ENCODE measurements at places on chromosomes 4 and X.

DNA sequence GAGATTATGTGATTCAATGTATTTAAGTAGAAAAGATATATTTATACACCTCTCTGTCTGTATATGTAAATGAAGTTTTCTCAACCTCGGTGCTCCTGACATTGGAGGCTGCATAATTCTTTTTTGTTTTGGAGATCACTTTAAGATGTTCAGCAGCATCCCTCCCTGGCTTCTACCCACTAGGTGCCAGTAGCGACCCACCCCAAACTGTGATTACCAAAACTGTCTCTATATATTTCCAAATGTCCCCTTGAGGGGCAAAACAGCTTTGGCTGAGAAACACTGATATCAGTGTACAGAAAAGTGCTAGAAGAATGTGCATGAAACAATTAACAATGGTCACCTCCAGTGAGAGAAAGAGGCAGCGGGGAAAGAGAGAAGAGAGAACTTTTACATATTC, 51.2 kb downstream of the DCX start:
- DNase-seq = no peak

DNA sequence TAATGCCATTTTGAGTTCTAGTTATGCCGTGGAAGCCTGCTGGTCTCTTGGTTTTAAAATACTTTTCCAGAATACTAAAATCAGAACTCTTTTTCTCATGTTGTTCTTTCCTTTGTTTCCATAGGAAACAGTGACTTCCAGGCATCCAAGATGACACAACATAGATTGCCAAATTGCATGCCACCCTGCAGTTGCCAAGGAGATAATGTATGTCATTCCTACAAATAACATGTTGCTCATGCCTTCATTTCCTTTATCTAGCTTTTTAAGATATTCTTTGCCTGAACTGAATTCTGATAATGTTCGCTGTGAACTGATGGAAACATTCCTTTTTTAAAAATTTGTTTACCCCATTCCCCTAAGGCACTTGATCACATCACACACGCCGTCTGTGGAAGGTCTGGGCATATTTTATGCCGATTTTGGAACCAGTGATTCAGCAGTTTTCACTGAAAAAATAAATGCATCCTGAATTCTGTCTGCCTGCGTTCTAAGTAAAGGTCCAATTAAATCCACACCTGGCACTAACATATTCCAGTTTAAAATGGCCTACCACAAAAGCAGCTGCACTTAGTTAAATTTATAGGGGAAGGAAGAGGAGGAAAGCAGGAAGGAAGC, 38.0 kb upstream of the COX7B2 start:
- no peak for DNase-seq

GRCh38 chrX:49710744-49711319, 15.0 kb upstream of the PAGE1 start:
- no peak for DNase-seq

GRCh38 chr4:111037591-111038360, 414.9 kb upstream of the PITX2 start:
- no peak for DNase-seq

DNA sequence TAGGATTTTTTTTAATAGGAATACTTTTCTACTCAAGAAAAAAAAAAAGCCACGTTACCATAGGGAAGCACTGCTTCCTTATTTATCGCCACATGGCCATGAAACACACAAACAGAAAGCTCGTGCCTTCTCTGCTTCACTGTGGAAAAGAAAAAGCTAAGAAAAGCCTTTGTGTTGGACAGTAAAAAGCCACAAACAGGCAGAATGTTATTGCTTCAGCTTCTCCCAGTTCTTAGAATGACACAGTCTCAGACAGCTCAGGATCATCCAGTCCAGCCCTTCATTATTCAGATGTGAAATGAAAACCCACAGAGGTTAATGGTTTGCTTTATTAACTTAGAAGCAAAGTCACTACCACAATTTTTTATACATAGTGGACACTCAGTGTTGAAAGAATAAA, 181.6 kb upstream of the NOCT start:
- DNase-seq = no peak

GRCh38 chr4:10659251-10659650, 25.3 kb downstream of the CLNK start:
- DNase-seq = no peak

DNA sequence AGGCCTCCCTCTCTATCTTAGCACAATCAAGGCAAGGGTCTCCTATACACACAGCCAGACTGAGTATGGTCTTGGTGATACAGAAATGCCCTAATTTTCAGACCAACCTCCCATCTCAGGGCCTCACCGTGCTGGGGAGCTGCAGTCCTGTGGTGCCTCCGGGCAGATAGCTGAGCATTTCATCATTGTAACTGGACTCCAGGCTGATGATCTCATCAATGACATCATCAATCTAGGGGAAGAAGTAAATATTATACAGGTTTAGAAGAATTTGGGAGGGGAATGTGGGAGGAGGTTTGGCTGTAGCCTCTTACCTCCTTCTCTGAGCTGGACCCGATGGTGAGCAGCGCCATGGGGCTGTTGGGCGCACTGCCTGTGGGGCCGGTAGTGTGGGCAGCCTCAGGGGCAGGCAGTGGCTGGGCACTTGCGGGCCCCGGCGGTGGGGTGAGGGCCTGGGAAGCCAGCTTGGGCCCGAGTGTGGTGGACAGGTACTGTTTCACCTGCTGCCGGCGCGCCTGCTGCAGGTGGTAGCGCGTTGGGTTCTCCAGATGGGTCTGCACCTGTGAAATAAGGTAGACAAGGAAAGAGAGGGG, 5.2 kb downstream of the TFE3 start:
- no peak for DNase-seq

DNA sequence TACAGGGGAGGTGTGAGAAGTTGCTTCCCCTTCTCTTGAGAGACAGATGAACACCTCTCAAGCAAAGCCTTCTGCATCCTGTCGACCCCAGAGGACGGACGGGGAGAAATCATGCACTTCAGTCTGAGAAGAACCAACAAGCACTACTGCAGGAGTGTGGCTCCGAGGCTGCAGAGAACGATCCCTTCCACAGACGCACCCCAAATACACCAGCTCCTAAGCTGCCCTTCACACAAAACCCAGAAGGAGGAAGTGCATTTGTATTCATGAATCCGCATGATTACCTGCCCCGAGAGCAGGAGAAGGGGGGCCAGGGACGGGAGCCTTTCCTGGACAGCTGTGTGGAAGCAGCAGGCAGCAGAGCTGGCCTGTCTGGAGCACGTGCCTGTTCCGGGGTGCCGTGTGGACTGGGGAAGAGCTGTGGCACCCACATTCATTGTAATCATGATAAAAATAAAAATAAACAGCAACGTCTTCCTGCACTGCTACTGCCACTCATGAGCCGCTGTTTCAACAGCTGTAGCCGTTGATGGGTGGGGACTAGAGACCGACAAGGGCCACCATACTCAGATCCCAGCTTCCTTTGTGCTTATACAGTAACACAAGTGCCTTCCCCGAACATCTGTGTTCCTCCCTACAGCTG, 42.9 kb downstream of the ACSL1 start:
- DNase-seq = no peak

GRCh38 chr4:32858971-32859370, 2138.8 kb downstream of the PCDH7 start:
- no peak for DNase-seq

GRCh38 chrX:32041181-32041580, 969.3 kb upstream of the FTHL17 start:
- DNase-seq = no peak
